Pancreas (tissue), 10 donors: ENCODE measurements at places on chromosomes 7 and 10. TPM values are rescaled to one million over a fixed set of nuclear protein-coding genes. Genes with fewer than 3 reads are reported as not detected.

AKR1C1 gene
- polyA plus RNA-seq: 9.2 TPM

ANXA8 gene
- polyA plus RNA-seq: 2.1 TPM

AKR1C8 gene
- not detected for polyA plus RNA-seq

TMEM184A gene
- 29.0 TPM for polyA plus RNA-seq

CFTR gene
- polyA plus RNA-seq: 247 TPM

ANKRD30A gene
- polyA plus RNA-seq: not detected

ITGA8 gene
- 1.0 TPM for polyA plus RNA-seq
